Bronchial smooth muscle cell (primary cell): ENCODE measurements at places on chromosomes 1 and 21. TPM values are rescaled to one million over a fixed set of nuclear protein-coding genes. Genes with fewer than 3 reads are reported as not detected.

Gene OLIG2
- total RNA-seq: not detected in 2 replicates

Gene ACKR1
- total RNA-seq: not detected in 2 replicates

Gene FAM131C
- not detected in 2 replicates for total RNA-seq

Gene SYT2
- under 0.01 TPM in 2 replicates for total RNA-seq

Gene LCK
- 0.16 TPM in 1 of 2 replicates, not detected in the other for total RNA-seq

Gene TMEM200B
- total RNA-seq: 13.9 and 16.5 TPM in 2 replicates

Gene TMEM82
- total RNA-seq: not detected in 2 replicates
